NCI-H1417 treated with DMSO at 0.1 percent for 48 hours (cell line): ENCODE measurements at places on chromosomes 11 and 22.

- no peak for DNase-seq
Measured at GRCh38 chr22:23500508-23501260, 79.4 kb downstream of the IGLL1 start.

DNA sequence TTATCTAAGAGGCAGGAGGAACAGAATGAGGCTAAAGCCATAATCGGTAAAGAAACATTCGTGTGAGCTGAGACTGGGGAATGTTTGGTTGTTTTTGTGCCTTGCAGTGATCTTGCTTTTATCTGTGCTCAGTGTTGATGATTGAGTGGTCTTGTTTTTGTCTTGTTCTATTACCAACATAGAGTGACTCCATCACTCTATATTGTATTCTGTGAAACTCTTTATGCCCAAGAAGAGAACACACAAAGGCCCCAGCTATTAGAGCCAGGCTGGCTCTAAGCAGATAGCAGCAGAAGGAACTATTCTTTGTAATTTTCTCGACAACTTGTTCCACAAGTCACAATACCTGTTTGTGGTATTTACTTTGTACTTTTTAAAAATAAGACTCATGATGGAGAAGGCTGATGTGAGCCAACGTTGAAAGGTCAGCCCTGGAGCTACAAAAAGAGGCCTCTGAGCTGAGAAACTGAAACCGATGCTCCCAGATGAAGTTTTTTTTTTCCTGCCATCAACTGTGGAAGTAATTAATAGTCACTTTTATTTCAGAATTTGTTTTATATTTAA lies 68.4 kb downstream of the LARGE1 start:
- DNase-seq, result no peak

GRCh38 chr11:88169471-88169870 lies 5.8 kb downstream of the RAB38 start:
- no peak for DNase-seq

GRCh38 chr11:24226606-24227005 lies 270.2 kb upstream of the LUZP2 start:
- peak; percentile 37 for DNase-seq

DNA sequence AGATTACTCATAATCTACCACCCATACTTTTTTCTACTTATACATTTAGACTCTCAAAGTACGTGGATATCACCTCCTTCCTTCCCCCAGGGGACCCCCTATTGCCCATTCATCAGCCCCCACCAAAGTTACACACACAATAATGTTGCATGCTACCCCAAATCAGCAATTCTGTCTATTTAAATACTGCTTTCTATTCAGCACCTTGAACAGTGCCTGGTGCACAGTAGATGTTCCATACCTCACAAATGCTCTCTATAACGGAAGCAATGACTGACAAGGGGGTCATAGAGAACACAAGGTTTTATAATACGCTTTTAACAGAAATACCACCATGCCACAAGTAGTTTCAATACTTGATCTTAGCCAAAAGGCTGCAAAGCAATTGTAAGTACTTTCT lies 370.7 kb downstream of the MIAT start:
- no peak for DNase-seq

DNA sequence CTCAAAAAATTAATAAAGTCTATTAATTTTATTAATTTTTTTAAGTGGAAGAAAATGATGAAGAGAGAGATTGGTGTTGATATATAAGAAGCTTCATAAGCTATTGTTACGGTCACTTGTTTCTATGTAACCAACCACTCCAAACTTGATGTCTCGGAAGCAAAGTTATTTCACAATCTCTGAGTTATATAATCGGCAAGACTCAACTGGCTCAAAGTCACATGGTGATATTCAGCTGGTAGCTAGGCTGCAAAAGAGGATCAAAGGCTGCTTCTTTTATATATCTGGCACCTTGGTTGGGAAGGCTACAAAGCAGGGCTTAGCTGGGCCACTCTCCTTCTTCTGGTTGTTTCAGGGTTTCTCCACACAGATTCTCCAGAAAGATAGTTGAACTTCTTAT lies 245.1 kb upstream of the ARHGAP42 start:
- DNase-seq, result no peak

- DNase-seq, result no peak
Measured at GRCh38 chr11:12150831-12151382, 40.5 kb downstream of the MICAL2 start.

DNA sequence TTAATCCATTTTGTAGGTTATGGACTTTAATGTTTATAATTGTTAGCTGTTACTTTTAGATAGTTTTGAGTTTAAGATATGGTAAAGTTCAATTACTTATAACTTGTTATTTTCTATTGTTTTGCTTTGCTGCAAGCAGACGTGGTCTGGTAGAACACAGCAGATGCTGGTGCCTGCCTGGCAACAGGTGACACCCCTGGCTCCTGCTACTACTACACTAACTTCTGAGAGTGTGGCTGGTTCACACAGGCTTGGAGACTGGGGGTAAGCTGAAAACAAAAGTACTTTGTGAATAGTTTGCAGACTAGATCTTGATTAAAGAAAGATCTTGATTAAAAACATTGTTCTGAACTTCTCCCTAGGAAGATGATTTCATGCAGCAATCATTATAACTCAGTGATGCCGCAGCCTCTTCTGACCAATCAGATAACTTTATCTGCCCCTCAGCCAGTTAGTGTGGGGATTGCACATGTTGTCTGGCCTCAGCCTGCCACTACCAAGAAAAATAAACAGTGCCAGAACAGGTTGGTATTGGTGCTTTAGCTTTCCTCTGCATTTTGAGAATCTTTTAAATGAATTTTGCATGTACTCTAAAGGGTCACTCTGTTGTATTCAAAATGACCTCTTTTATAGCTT lies 90.4 kb downstream of the HIPK3 start:
- DNase-seq, result no peak

DNA sequence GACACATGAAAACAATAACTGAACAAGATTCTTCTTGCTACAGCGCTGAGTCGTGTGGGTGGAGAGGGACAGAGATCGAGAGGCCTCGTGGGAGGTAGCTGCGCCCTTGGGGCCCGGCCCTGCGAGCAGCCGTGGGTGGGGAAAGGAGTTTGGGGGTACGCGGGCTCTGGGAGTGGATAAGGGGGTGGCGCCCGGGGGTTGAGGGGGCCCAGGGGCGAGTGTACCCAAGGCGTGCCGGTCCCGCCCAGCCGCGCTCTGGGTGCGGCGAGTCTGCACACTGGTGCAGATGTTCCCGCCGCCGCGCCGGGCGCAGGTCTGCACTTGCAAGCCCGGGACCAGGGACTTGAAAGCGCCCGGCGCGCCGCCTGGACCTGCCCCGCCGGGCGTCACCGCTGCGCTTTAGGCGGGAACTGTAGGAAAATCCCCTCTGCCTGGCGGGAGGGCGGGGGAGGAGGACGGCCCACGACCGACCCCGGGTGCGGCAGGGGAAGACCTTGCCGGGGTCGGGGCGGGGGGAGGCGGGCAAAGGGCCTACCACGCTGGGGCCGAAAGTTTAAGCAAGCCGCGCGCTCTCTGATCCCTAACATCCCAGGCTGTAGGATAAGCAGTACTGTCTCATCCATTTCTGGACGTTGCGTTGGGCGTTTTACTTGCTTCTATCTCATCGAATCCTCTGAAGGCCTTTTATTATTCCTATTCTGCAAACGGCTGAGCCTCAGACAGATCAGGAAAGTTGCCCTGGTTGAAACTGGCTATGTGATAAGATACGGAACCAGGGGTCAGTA lies 1.4 kb upstream of the KREMEN1 start:
- DNase-seq, result no peak

DNA sequence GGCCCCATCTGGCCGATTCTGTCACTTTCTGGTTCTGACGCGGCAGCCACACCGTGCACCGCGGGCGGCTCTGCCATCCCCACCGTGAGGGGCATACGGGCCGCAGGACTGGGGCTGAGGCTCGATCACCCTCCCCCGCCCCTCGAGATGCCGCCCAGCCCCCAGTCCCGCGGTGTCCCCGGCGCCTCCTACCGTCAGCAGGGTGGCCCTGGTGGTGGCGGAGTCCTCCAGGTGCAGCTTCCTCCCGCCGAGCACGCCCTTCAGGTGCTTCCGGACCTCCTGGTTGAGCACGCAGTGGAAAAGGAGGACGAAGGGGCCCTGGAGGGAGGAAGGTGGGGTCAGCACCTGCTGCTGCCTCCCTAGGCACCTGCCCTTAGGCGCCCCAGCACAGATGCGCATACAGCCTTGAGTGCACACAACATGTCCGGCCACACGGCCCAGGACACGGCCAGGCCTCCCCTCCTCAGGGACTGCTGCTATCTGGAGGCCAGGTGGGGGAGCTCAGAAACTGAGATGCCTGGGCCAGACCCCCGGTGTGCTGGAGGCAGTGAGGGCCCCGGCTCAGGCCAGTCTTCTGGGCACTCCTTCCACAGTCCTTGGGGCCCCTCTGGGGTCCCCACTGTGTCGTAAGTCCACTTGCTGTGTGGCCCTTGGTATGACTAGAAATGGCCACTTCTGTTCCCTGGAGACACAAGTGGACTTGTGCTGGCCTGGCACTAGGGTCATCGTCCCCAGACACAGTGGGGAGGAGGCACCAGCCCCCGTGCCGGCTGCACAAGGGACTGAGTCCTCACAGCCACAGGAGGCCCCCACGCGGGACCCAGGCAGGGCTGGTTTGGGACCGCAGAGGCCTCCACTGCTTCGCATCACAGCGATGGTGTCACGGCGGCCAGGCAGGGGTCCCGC lies 31.5 kb downstream of the TRMU start:
- DNase-seq, result no peak

DNA sequence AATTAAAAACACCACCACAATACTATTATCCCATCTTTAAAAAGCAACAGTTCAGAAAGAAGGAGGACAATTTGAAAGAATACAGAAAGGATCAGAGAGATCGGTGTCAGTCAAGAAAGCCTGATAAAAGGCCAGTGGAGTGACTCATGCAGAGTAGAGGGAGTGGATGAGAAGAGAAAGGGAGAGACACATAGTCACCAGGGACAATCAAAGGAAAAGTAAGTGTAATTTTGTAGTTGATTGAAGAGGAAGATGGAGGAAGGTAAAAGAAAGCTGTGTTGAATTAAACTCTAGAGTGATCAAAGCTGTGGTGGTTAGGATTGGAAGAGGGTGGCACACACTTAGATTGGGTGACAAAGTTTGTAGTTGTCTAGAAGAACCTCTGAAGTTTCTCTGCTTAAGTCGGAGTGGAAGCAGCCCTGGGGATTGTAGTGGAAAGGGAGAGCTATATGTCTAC lies 14.1 kb downstream of the SPECC1L start:
- no peak for DNase-seq

- DNase-seq, result no peak
Measured at GRCh38 chr11:134475951-134476350, 63.9 kb upstream of the B3GAT1 start.

- DNase-seq, result no peak
Measured at GRCh38 chr22:36385491-36386350, 2.0 kb downstream of the MYH9 start.

DNA sequence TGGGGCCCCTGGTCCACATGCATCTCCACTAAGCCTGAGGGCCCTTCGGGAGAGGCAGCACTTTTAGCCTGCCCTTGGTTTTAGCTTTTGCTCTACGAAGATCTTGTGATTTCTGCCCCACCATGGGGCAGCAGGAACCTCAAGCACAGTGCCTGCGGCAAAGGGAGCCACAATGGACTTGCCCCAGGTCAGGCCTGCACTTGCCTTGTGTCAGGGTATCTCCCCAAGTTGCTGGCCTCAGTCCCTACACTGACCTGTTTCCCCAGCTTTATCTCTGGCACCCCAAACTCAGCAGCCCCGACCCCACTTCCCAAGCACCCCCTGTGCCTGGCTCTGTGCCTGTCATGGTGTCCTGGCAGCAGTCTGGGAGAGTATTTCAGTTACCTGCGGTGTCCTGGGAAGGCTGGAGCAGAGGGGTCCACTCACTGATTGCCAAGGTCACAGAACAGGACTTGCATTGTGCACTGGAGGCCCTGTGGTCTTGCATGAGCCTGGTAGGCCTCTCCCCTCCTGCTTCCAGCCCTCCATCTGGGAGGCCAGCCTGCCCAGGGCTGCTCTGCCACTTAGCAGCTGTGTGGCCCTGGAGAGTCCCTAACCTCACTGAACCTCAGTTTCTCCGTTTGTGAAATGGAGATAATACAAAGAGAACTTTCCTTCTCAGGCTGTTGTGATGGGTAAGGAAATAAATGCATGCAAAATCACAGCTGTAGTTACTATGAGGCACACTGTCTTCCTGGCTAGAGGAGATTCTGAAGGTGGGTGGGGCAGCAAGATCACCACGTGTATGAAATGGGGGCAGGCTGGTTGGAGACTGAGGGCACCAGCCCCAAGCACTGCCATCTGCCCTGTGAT lies 3.6 kb upstream of the AIFM3 start:
- DNase-seq, result no peak

- no peak for DNase-seq
Measured at GRCh38 chr22:35359380-35360065, 21.4 kb upstream of the HMOX1 start.

DNA sequence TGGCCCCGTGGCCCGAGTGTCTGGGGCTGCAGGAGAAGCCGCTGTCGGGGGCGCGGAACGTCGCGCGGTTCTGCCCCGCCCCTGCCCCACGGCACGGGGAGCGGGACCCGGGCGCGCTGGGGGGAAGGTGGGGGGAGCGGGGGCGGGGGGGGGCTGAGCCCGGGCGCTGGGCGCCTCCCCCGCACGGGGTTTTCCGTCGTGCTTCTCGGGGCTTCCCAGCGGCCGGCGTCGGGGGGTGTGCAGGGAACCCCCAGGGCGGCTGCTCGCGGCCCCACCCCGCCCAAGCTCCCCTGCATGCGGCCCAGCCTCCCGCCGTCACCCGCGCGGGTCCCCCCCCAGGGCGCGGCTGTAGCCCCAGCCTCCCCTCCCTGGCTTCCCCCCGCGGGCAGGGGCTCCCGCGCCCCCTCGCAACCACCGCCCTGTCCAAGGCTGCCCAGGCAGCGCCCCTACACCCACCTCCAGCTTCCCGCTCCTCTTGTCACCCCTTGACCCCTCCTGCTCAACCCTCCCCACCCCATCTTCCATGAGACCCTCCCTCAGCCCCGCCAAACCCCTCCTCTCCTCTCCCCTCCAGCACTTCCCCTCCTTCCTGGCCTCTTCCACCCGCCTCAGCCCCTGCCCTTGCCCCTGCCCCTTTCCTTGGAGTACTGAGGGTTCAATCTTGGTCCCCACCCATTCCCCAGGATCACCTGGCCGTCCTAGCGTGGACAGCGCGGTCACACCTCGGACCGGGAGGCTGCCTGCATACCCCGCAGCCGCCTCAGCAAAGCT lies 1.7 kb downstream of the IL17REL start:
- DNase-seq, result no peak

DNA sequence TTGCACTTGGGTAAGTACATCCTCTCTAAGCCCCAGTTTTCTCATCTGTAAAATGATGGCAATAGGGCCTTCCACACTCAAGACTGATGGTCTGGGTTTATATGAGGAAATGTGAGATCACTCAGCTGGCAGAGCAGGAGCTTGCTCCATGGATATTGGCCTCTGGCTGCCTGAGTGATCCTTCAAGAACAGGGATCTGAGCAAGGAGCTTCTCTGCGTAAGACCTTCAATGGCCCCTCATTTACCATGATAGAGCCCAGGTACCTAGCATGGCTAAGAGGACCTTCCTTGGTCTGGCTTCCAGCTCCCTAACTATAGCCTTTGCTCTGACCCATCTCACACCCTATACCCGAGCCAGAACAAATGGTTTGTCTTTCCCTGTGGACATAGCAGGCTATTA lies 5.5 kb downstream of the ROBO4 start:
- DNase-seq, result no peak
